ENCODE measurements at places on chromosomes 3 and 15. TPM values are rescaled to one million over a fixed set of nuclear protein-coding genes. Genes with fewer than 3 reads are reported as not detected.

- DNase-seq = no peak
Measured at GRCh38 chr15:63073497-63074172, 31.1 kb downstream of the TPM1 start.

GRCh38 chr3:181711325-181712135 is at the start of gene SOX2:
Gene SOX2, plus strand, starts transcription at chr3:181711925. Its CDS starts 436 bp downstream, at chr3:181712361.
- DNase-seq = peak; percentile 98

- DNase-seq = no peak
Measured at GRCh38 chr15:23057707-23058106, 18.3 kb upstream of the TUBGCP5 start.

- no peak for DNase-seq
Measured at GRCh38 chr3:53571264-53571663, 76.9 kb downstream of the CACNA1D start.

GRCh38 chr3:46907271-46907670 is 29.8 kb downstream of the PTH1R start:
- DNase-seq = no peak

DNA sequence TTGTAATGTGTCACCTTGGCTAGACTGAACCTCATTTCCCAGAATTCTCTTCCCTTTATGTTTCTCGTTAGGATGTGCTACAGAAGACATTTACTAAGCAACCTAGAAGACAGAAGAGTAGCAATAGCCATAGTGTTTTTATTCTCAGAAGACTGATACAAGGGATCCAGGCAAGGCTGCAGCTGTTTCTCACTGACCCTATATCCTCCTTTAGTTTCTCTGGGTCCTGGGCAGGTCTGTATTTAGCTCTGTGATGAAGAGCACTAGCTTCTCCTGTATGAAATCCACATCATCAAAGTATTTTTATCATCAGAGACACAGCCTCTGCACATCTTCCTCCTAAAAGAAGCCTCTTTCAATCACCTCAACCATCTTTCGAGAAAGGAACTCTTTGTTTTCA is 72.5 kb downstream of the SUMF1 start:
- no peak for DNase-seq

Gene AP3B2
- polyA plus RNA-seq = 1.8 TPM

Gene GOLGA8J
- polyA plus RNA-seq = not detected

DNA sequence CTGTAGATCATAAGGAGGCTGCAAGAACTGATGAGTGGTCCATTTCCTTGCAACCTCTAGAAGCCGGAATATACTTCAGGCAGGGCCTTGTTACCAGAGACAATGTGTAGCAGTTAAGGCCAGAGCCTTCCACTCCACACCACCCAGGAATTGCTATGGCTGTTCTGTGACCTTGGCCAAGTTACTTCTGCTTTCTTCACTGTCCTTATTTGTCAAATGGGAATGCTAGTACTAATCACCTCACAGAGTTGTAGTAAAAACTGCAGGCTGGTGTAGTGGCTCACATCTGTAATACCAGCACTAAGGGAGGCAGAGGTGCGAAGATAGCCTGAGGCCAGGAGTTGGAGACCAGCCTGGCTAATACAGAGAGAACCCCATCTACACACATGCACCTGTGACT is 28.7 kb upstream of the RPN1 start:
- no peak for DNase-seq

DNA sequence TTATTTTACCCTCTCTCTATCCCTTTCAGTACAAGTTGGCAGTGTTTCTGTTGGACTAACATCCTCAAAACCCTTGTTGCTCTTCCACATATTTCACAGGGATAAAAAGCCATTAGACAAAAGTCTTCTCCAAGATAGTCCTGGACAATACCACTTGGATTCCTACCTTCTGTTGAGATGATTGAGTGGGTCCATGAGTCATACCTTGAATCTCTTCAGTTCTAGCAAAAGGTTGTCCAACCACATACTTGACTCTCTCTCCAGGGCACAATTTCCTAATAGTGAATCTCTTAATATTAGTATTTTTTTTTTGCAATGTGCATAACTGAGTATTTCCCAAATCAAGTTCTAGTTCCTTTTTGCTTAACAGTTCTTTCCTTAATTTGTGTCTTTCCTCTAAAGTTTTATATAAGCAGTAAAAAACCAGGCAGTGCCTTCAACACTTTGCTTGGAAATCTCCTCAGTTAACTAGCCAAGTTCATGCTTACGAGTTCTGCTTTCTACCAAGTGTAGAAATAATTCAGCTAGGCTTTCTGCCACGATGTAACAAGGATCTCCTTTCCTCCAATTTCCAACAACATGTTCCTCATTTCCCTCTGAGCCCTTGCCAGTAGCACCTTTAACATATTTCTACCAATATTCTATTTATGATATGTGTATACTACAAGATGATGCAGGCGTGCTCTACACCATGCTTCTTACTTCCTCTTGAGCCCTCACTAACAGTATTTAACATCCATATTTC is 68.3 kb upstream of the NEO1 start:
- no peak for DNase-seq

Gene DGKG
- 0.12 TPM for polyA plus RNA-seq

Gene TUSC7
- polyA plus RNA-seq = not detected

Gene P2RY12
- not detected for polyA plus RNA-seq

Gene SNX22
- polyA plus RNA-seq = 0.94 TPM

DNA sequence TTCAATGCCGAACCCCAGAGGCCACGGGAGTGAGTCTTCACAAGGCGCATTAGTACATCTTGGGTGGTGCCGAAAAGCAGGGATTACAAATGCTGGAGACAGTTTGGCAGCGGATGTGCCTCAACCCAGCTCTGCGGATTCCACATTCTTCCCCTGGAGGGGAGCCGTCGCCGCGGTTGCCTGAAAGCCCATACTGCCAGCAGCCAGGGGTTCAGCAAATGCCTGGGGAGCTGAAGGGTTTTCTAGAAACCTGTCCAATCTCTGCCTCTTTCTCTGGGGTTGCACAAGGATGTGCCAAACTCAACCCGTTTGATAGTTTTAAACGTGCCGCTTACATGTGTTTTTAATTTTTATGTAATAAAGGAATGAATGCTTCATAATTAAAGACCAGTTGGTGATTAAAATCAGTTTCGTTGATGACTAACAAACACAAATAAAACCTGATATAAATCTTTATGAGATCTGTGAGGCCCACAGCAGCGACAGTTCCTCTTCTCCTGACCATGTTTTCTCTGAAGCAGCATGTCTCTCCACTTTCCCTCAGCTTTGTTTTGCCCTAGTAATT is 74.6 kb upstream of the LEKR1 start:
- peak; percentile 47 for DNase-seq

DNA sequence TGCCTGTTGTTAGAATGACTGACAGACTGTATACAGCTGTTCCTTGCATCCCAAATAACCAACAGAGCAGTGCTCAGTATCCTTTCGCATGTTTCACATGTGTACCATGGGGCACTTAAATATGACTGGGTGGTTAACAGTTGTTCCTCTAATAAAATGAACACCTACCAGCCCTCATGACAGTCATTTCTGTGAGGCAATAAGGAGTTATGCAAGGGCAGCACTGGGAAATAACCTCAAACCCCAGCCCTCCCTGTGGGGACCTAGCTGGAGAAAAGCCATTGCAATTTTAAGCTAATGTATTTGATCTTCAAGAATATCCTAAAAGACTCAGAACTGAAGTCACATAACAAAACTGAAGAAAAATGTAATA is 7.3 kb downstream of the RFT1 start:
- DNase-seq = no peak

Gene TTC23
- 0.79 TPM for polyA plus RNA-seq

GRCh38 chr3:65575376-65575840 is 463.3 kb downstream of the MAGI1 start:
- no peak for DNase-seq

Gene TRH
- polyA plus RNA-seq = not detected

Gene PFN2
- polyA plus RNA-seq = 851 TPM

DNA sequence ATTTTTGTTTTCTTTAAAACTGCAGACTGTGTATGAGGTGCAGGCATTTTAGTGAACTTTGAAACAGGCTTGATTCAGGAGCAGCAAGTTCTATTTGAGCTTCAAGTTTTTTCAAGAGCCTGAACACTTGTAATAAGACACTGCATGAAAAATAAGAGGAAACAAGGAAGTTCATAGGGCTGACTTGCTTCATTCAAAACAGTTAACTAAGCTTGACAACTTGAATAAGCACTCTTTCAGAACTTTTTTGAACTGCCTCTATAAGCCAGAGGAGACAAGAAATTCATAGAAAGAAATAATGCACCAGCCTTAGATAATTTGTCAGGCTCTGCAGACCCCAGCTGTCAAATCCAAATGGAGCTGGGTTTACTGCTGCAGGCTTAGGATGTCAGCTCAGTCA is 130.2 kb downstream of the SSR3 start:
- DNase-seq = no peak

DNA sequence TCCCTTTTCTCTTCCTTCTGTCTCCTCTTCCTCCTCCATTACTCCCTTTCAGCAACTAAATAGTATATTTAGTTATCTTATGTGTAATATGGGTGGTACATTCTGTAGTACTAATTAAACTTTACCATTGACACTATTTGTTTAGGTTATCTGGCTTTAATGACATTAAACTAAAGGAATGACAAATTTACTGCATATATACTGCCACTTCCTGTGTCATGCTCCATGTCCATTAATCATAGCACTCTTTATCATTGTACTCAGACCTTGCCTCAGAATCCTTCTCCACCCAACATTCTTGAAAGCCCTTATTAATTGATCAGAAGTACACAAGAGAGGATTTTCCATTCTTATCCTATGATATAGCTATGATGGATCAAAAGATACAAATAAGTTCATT is 244.2 kb downstream of the NAALADL2 start:
- no peak for DNase-seq

GRCh38 chr3:64056606-64057180 is 33.4 kb upstream of the PSMD6 start:
- DNase-seq = no peak

- DNase-seq = peak; percentile 70
Measured at GRCh38 chr3:128572644-128573105, 77.9 kb downstream of the RPN1 start.

Gene WDR93
- 0.57 TPM for polyA plus RNA-seq

Gene INSYN1
- 3.6 TPM for polyA plus RNA-seq

- DNase-seq = peak; percentile 92
Measured at GRCh38 chr15:41989573-41990242, 17.4 kb upstream of the EHD4 start.

DNA sequence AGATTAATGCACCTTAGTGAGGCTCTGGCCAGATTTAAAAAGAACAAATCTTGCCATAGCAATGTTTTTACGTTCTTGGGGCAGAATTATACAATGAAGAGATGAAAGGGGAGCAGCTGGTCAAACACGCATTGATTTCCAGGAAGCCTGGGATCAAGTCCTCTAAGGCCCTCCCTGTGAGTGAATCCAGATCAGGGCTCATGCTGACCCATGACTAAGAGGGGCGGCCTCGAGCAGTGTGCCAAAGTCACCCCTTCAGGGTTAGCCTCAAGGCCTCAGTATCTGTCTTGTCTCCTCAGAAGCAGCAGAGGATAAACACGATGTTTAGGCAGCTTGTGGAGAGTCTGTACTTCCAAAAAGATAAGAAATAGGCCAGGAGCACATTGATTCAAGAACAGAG is 9.3 kb upstream of the RBP1 start:
- no peak for DNase-seq

DNA sequence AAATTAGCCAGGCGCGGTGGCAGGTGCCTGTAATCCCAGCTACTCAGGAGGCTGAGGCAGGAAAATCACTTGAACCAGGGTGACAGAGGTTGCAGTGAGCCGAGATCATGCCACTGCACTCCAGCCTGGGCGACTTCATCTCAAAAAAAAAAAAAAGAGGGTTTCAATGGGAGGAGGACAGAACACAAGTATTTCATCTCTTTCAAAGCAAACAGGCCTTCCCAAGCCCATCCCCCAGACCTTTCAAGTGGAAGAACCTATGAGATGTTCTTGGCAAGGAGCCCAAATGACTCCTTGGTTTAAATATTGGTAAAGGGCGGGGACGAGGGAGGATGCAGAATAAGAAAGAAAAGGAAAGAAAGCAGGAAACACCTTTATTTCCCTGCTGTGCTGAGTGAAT is 62.2 kb upstream of the MCF2L2 start:
- no peak for DNase-seq

GRCh38 chr3:126537730-126538281 is 13.9 kb downstream of the CHST13 start:
- DNase-seq = no peak

- DNase-seq = peak; percentile 6
Measured at GRCh38 chr3:39541917-39542329, 74.4 kb downstream of the MOBP start.

- DNase-seq = peak; percentile 8
Measured at GRCh38 chr15:65338366-65338765, 33.9 kb downstream of the RNU5B-1 start.

GRCh38 chr15:65411465-65412071 is 11.2 kb downstream of the IGDCC4 start:
- no peak for DNase-seq

DNA sequence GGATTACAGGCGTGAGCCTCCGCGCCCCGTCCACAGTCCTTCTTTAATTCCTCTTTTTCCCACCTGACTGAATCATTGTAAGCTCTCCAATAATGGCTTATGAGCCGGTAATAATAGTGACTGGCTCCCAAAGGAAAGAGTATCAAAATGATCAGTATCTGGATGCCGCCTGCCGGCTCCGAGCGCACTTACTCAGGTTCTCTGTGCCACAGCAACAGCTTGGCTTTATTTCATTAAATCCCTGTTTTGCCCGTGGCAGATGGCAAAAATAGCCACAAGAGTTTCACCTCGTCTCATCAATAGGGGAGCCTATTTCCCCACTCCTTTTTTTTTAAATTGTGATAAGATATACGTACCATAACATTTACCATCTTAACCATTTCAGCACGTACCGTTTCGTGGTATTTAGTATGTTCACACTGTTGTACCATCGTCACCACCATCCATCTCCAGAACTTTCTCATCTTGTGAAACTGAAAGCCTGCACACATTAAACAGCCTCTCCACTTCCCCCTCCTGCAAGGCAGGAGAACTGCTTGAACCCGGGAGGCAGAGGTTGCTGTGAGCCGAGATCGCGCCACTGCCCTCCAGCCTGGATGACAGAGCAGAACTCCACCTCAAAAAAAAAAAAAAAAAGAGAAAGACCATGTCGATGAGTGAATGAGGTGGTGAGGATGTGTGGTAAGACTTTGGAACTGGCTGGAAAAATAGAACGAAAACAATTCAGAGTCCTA is 80.7 kb upstream of the DLG1 start:
- DNase-seq = no peak

All from SK-N-SH (cell line).